Fibroblast of villous mesenchyme (primary cell): ENCODE measurements at places on chromosomes 7 and 10.

DNA sequence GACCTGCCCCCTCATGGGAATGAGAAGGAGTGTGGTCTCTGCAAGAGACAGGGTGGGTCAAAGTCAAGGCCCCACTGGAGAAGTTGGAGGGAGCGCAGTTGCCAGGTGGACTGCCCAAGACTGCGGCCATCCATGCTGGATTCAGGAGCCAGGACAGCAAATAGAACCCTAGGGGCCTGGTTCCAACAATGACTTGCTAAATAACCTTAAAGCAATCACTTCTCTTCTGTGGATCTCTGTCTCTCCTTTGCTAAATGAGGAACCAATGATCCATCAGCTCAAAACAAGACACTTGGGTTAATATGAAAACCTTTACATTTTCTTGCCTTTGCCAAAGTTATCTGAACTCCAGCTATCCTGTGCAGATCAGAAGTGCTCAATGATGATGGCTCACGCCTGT lies 12.6 kb upstream of the YWHAG start:
- DNase-seq = no peak

DNA sequence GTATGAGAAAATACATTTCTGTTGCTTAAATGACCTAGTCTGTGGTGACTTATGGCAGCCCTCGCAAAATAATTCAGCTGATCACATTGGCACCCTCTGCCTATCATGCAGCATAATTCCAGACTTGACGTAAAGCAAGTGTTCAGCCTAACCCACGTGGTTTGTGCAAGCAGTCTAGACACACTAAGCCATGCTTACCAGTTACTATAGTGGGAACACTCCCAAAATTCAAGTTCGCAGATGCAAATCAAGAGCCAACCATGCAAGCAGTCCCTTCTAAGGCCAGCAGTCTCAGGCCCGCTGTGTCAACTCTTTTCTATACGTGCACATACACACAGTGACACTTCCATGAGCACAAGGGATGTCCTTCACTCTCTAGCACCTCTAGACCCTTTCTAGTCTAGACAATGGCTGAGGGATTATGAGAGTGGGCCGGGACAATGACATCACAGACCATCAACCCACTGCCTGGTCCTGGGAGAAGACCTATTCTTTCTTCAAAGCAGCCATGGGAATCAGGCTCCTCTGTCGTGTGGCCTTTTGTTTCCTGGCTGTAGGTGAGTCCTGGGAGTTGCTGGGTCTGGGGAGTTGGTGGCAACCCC lies 29.0 kb upstream of the PRSS1 start:
- no peak for DNase-seq

GRCh38 chr7:87447116-87447635 lies 28.3 kb downstream of the ABCB4 start:
- DNase-seq = no peak

DNA sequence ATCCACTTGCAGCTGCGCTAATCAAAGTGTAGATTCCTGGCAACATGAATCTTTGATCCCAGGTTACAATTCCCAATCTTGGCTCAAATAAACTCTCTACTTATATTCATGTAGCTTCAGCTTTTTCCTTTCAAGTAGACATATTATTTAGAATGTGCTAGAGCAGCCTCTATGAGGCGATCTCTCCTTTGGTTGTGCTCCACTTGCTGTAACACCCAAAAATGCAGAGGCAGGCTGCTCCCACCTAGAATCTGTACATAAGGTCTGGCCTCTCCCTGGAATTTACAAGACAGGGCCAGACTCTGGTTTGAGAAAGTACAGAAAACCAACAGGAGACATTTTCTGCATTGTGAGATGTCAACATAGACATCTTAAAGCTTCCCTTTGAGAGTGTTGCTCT lies 23.1 kb downstream of the ZNF107 start:
- peak; percentile 15 for DNase-seq

DNA sequence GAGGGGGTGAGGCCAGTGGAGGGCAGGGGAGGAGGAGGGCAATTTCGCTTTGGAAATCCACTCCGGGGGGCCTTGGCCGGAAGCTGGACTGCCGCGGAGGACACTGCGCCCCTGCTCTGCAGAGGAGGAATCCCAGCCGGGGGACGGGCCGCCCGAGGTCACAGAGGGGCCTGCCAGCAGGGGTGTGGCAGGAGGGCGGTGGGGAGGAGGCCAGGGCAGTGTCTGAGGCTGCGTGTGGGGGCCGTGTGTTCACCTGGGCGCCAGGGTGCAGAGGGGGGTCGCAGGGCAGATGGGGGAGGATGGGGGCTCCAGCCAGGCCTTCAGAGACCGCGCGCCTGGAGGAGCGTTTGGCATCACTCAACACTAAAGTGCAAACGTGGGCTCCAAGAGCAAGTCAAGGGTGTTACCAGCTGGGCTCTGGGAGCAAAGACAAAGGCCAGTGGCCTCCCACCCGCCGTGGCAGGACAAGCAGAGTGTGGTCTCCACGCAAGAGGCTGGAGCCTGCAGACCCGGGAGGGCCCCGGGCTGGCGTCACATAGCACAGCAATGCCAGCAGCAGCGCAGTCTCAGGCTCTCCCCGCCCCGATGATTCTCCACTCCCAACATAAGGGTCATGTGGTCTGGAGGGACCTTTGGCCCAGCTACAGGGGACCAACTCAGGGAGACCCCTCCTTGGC lies 45.3 kb upstream of the DNAJB6 start:
- DNase-seq = no peak

- DNase-seq = no peak
Measured at GRCh38 chr10:128594688-128595087, 468.5 kb upstream of the MKI67 start.

GRCh38 chr7:98134420-98135228 lies 28.0 kb downstream of the LMTK2 start:
- DNase-seq = no peak

- no peak for DNase-seq
Measured at GRCh38 chr10:79394664-79395063, 47.4 kb downstream of the PPIF start.

DNA sequence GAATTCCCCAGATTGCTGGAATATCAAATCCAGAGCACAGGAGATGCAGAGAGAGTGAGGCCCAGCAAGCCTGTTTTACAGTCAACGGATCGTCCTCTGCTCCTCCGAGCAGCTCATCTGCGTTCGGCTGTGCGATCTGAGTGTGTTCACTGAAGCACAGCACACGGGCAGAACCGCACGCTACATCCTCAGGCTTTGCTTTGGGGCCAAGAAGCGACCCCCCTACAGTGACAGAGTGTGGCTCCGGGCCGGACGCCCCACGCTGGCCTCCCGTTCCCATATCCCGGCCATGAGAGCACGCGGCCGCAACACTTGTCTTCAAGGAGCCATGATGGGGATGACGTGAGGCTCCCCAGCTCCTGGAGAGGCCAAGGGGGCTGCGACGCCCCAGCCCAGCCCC lies 431.4 kb downstream of the DNAJB6 start:
- no peak for DNase-seq

GRCh38 chr7:32061346-32061745 lies 8.9 kb downstream of the PDE1C start:
- no peak for DNase-seq

DNA sequence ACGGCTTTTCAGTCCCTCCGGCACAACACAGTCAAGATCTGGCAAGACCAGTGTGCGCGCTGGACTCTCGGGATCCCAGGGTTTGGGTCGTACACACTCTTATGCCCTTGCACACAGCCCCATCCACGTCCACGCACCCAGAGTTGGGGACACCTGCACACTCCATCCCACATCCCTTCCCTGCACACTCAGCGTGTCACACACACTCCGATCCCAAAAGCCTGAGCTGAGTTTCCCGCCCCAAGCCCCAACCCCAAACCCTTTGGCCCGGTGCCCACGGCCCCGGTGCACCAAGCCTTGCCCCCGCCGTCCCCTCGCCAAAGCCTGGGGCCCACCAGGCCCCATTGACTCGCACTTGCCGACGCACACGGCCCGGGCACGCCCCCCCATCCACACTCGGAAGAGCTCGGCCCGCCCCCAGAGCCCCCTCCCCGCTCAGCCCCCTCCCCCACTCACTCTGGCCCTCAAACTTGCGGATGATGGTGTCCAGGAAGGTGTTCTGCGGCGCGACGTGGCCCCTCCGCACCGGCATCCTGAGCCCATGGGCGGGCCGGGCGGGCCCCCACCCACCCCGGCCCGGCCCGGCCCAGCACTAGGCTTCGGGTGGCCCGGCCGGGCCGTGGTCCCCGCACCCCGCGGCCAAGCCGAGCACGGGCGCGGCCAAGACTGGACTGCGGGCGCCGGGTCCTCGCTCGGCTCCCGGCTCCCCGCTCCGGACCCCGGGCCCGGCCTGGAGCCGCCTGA lies 567 bp downstream of the KCNH2 start:
- no peak for DNase-seq

GRCh38 chr7:132782777-132783640 lies 206.7 kb upstream of the PLXNA4 start:
- DNase-seq = peak; percentile 66
